ENCODE measurements at places on chromosomes 2 and 18. TPM values are rescaled to one million over a fixed set of nuclear protein-coding genes. Genes with fewer than 3 reads are reported as not detected.

Gene RIT2
- not detected for total RNA-seq

Gene TRABD2A
- 6.0 TPM for total RNA-seq

Gene PLGLB1
- total RNA-seq = 0.83 TPM

Gene C2orf72
- 1.1 TPM for total RNA-seq

Gene TSHZ1
- 3.3 TPM for total RNA-seq

Gene VWC2L
- not detected for total RNA-seq

Gene CTNNA2
- total RNA-seq = 0.05 TPM

Gene STPG4
- 0.32 TPM for total RNA-seq

Gene MOB4
- total RNA-seq = 31.5 TPM

Gene SEPTIN10
- total RNA-seq = 56.4 TPM

Gene ZSWIM2
- total RNA-seq = not detected

Gene THSD7B
- not detected for total RNA-seq

Gene KIAA1328
- total RNA-seq = 5.3 TPM

Gene SKOR2
- not detected for total RNA-seq

Gene FEV
- not detected for total RNA-seq

Gene HAAO
- not detected for total RNA-seq

Gene AGXT
- total RNA-seq = not detected

Measured in smooth muscle cell of the umbilical artery (primary cell).